ENCODE measurements at places on chromosomes 6 and 20. TPM values are rescaled to one million over a fixed set of nuclear protein-coding genes. Genes with fewer than 3 reads are reported as not detected.

The CCDC28A gene
- 23.7 TPM for total RNA-seq

The SFTA2 gene
- total RNA-seq, result not detected

GRCh38 chr20:63844511-63844991 lies 13.5 kb upstream of the ZBTB46 start:
- no peak for DNase-seq

DNA sequence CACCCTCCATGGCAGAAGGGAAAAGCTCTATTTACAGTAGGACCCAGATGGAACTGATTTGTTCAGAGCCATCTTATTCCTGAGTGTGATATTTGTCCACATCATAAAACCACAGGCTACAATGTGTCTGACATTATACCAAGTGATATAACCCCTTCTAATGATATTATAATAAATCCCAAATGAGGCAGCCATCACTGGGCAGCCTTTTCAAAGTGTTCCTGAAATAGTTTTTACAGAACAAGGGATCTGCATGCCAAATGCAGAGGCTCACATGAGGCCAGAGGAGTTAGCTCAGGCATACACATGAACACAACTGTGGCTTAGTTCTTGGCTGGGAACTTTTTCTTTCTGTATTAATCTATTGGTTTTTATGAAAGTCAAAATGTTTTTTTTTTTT lies 207.7 kb downstream of the MAFB start:
- peak; percentile 57 for DNase-seq

- no peak for DNase-seq
Measured at GRCh38 chr6:148186916-148187315, 155.7 kb upstream of the SASH1 start.

DNA sequence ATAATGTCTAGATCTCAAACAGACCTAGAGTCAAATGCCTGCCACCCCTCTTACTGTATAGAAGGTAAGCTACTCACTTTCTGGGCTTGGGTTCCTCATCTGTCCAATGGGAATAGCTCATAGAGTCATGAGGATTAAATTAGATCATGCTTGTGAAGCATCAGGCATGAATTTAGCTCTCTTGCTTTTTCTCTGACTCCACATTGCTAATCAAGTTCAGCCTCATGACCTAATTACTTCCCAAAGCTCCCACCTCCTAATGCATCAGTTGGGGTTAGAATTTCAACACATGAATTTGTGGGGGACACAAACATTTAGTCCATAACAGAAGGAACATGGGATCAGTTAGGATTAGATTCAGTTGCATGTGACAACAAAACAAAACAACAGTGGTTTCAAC lies 4.6 kb upstream of the DDX27 start:
- DNase-seq, result no peak

All from esophagus muscularis mucosa (tissue), 4 donors.